Fibroblast of skin of right quadriceps (primary cell): ENCODE measurements at places on chromosomes 7 and 10.

- no peak for DNase-seq
Measured at GRCh38 chr7:20816372-20816959, 29.8 kb upstream of the SP8 start.

- no peak for DNase-seq
Measured at GRCh38 chr10:84945791-84946190, 617.4 kb downstream of the CCSER2 start.

DNA sequence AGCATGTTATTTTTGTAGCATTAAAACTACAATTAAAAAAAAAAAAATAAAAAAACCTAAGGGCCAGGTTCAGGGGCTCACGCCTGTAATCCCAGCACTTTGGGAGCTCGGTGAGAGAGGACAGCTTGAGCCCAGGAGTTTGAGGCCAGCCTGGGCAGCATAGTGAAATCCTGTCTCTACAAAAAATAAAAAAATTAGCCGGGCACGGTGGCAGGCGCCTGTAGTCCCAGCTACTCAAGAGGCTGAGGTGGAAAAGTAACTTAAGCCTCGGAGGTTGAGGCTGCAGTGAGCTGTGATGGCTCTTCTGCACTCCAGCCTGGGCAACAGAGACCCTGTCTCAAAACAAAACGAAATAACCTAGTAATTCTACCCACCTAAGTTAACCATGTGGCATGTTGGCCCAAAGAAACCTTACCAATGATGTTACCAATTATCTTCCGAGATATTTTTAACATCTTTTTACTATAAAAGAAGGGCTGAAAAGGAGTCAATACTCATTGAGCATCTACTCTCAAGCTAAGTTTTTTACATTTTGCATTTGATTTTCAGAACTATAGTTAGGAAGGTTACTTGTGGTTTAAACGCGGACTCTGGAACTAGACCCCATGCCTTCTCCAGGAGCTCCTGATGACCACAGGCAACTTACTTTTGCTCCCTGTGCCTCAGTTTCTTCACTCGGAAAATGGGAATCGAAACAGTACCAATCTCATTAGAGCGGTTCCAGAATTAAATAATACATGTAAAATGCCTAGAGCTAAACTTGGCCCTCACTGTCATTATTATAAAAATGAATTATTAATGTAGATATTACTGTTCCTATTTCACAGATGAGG, 1.4 kb downstream of the ITGB1 start:
- DNase-seq: no peak

GRCh38 chr7:154977250-154977649, 25.7 kb downstream of the PAXIP1 start:
- DNase-seq: no peak

GRCh38 chr10:99331207-99331803, 2.1 kb downstream of the CNNM1 start:
- DNase-seq: peak; percentile 13

DNA sequence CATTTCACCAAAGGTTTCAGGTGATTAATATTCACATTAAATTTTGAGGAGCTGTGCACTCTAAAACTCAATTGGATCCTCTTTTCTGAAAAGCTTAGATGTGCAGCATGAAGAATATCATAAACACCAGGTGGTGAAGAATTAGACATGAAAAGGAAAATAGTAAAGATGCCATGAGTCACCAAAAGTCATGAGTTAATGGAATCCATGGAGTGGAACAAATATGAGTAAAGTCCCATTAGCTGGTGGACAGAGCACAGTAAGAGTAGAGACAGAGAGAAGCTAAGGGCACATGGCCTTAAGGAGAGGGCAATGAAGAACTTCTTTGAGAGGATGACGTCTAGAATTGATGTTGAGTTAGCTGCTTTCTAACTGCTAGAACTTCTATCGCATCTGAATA, 271.6 kb downstream of the CSTF2T start:
- no peak for DNase-seq

- DNase-seq: no peak
Measured at GRCh38 chr10:16656895-16657294, 135.2 kb upstream of the C1QL3 start.

GRCh38 chr10:70965566-70965965, 77.2 kb upstream of the PCBD1 start:
- no peak for DNase-seq

- peak; percentile 24 for DNase-seq
Measured at GRCh38 chr10:6014241-6014761, 37.0 kb upstream of the IL15RA start.

DNA sequence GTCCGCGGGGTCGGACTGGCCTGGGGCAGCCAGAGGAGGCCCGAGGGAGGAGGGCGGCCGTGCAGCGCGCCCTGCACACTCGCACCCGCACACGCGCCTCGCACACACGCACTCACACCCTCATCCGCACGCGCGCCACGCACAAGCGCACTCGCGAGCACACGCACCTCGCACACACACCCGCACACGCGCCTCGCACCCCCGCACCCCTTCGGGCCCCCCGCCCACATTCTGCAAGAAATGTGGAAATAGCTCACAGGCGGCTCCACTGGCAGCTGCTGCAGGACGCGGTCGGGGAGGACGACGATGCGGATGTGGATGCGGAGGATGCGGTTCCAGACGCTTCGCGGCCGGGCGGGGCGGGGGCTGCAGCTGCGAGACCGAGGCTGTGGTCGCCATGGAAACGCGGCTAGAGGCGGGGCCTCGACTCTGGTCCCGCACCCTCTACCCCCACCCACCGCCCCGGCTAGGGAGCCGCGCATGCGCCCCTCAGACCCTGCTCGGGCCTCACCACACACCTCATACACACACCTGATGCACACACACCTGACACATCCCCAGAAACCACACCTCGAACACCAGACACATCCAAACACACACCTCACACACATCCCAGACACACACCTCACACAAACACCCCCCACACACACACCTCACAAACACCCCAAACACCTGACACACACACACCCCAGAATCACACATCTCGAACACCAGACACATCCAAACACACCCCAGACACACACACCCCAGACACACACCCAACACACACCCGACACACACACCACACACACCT, at the start of gene CALY:
CALY (minus strand) TSS at position 320 of the 793 bp plus-strand sequence. CDS start 7,907 bp downstream, outside the sequence.
- DNase-seq: no peak

DNA sequence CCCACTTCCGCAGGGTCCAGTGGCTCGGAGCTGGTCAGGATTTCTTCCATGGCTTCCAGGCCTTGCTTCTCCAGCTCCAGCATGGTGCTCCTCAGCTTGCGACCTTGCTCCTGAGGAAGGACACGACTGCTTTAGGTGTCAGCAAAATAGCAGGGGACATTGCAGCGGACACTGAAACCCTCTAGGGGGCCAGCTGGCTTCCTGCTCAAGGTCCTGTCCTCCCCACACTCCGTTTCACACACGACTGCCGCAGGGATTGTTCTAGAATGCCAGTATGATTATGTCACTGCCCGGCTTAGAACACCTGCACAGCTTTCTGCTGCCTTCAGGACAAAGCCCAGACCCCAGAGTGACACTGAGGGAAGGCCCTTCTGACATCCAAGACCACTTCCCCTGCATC, 65.6 kb downstream of the SCRN1 start:
- no peak for DNase-seq

- DNase-seq: no peak
Measured at GRCh38 chr10:58642916-58643428, 130.3 kb downstream of the BICC1 start.

GRCh38 chr10:75165684-75166622, 44.6 kb upstream of the VDAC2 start:
- DNase-seq: no peak

- DNase-seq: no peak
Measured at GRCh38 chr10:18414061-18414460, 237.3 kb downstream of the NSUN6 start.

- no peak for DNase-seq
Measured at GRCh38 chr10:91875779-91876178, 33.5 kb downstream of the FGFBP3 start.

DNA sequence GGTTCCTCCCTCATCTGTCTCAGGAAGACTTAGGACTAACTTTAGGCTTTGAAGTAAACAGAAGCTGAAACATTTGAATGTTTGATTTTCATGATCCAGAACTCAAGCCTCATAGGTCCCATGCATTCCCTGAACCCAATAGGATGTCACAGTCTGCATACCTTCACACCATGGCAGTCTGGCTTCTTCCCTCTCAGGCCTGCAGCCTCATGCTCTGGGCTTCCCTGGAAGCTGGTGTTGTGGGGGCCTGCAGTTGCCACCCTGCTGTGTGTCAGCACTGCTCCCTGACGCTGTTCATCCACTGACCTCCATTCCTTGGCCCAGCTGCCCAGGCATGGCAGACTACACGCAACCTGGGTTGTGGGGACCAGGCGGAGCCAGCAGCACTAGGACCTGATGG, 267.5 kb upstream of the KAT6B start:
- no peak for DNase-seq

GRCh38 chr10:124123156-124123555, 29.8 kb upstream of the CHST15 start:
- no peak for DNase-seq

GRCh38 chr10:92760609-92761008, 70.9 kb downstream of the HHEX start:
- peak; percentile 10 for DNase-seq

DNA sequence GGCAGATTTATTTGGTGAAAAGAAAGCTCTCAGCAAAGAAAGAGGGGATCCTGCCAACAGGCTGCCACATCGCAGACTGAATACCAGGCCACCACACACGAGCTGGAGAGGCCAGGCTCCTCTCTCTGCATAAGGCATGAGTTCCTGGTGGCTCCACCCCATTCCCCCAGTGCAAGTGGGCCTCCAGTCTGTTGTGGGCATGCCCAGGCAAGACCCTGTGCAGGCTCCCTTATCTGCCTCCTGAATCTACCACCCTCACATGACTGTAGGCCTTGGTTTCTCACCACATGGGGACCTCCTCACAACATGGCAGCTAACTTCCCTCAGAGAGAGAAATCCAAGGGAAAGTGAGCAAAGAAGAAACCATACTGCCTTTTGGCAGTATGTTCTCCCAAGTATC, 26.7 kb upstream of the CUL1 start:
- no peak for DNase-seq

- DNase-seq: no peak
Measured at GRCh38 chr10:51596695-51597094, 102.7 kb downstream of the CSTF2T start.

DNA sequence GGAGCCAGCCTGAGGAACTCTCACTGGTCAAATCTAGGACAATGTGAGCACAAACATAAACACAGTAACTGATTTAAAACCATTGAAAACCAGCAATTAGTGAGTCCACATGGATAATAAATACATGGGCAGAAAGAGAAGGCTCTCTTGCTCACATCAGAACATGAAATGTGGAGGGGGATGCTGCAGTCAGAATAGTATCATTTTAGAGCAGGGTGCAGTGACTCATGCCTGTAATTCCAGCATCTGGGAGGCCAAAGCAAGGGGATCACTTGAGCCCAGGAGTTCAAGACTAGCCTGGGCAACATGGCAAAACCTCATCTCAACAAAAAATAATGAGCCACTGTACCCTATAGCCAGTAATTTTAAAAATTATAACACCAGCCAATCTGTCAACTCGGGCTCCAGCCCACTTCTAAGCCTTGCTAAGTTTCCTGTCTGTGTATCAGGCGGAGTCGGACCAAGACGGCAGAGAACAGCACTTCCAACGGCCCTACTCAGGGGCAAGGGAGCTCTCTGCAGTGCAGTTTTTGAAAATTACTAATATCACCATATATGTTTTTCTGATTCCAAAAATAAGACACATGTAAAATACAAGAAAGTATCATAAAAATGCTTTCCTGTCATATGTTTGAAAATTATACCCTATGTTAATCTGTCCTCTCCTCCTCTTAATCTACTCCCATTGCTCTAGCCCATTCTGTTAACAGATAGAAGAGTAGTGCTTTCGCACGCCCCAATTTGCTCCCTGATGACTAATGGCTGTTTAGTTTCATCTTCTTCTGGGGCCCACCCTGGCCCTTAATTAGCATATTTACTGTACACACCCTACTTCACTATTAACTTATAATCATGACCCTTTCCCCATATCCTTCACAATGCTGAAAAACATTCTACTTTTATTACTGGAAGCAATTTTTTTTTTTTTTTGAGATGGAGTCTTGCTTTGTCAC, 17.1 kb downstream of the URGCP start:
- DNase-seq: peak; percentile 40

DNA sequence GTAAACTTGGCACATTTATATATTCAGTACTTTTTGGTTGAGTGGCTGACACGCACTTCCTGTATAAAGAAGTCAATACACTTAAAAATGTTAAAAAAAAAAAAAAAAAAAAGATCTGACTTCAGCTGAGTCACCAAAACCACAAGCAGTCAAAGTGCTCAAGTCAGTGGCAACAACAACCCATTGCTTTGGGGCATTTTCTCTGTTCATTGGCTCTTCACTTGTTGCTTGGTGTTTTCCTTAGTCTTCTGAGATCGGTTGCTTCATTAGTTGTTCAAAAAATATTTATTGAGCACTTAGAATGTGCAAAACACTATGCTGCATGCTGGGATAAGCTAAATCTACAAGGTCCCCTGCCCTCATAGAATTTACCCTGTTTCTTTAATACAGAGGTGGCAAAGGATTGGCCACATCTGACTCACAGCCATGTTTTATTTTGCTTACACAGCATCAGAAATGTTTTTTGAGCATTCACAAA, 63.7 kb downstream of the ZNRF2 start:
- peak; percentile 87 for DNase-seq

GRCh38 chr7:106312906-106313305, 28.1 kb upstream of the NAMPT start:
- DNase-seq: peak; percentile 10

DNA sequence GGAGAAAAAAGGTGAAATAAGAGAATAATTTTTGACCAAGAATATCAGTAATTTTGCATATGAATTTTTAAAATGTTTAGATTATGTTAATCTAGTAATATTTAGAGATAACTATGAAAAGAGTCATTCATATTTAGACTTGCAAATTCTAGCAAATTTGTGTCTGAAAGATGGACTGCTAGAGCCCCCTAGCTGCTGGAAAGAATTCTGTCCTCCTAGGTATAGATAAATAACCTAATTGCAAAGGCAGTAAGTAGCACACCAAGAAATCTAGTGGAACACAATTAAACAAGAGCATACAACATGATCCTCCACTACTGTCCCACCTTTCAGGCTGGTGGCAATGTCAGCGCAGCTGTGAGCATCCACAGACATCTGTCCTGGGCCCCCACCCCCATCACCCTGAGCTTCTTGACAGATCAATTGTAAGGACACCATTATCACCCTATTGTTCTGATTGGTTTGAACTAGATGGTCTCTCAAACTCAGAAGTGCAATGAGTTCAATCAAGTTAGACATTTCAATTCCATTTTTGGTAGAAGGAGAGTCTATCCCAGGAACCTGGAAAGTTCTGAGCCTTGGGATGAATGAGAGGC, 15.0 kb upstream of the GFRA1 start:
- DNase-seq: peak; percentile 56

GRCh38 chr10:130141878-130142277, 5.7 kb downstream of the GLRX3 start:
- DNase-seq: no peak

- no peak for DNase-seq
Measured at GRCh38 chr7:128076796-128077271, 45.6 kb upstream of the LRRC4 start.

- no peak for DNase-seq
Measured at GRCh38 chr7:45162943-45163691, 5.5 kb downstream of the RAMP3 start.
